ENCODE measurements at places on chromosomes 12 and 14.
A peak's percentile ranks its signal among the peaks of the same experiment; 100 is the strongest.

GRCh38 chr14:58198086-58198485 is 1.9 kb upstream of the ACTR10 start:
- DNase-seq, result no peak

- DNase-seq, result no peak
Measured at GRCh38 chr12:49674318-49674981, 32.8 kb downstream of the FMNL3 start.

DNA sequence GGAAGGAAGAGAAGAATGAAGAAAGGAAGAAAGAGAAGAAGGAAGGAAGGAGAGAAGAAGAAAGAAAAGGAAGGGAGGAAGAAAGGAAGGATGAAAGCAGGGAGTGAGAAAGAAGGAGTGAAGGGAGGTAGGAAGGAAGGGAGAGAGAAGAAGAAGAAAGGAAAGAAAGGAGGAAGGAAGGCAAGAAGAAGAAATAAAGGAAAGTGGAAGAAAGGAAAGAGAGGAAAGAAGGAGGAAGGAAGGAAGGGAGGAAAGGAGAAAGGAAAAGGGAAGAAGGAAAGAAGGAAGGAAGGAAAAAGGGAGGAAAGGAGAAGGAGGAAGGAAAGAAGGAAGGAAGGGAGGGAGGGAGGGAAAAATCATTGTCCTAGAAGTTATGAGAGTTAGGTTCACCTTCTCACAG is 696.6 kb upstream of the TMEM132C start:
- no peak for DNase-seq

DNA sequence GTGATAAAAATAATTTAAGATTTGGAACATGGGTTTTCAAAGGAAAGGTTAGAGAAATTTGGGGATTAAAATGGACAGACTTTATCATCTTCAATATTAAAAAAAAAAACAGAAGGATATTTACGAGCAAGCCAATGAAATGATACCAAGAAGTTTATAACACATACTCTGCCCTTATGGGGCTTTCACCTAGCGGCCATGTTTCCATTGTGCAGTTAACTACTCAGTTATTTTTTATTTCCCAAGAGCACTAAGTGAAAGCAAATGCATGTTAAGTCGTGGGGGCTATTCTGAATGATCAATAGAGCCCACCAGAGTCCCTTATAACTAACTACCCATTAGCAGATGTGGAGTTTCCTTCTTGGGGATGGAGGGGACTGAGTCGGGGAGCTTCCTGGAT is 53.9 kb downstream of the ETV6 start:
- no peak for DNase-seq

GRCh38 chr14:94031883-94032279 is 5.7 kb downstream of the OTUB2 start:
- no peak for DNase-seq

GRCh38 chr14:91326514-91327249 is 82.2 kb upstream of the GPR68 start:
- no peak for DNase-seq

- DNase-seq, result no peak
Measured at GRCh38 chr12:78316136-78316535, 485.4 kb downstream of the NAV3 start.

- no peak for DNase-seq
Measured at GRCh38 chr14:59787045-59787674, 83.4 kb downstream of the RTN1 start.

- no peak for DNase-seq
Measured at GRCh38 chr14:50055461-50056228, 60.7 kb downstream of the VCPKMT start.

DNA sequence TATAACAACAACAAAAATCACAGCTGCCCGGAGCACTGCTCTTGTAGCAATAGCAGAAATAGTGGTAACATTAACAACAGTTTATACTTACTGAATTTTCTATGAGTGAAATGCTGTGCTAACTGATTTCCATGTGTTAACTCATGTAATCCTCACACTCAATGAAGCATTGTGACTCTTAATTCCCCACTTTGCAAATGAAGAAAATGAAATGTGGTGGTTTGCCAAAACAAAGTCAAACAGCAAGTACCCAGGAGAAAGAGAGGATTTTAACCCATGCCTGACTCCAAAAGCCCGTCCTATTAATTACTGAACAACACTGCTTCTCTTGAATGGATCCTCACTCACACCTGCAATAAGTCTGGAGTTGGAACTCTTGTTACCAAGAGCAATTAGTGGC is 123.5 kb downstream of the MED13L start:
- no peak for DNase-seq

- DNase-seq, result peak; percentile 56
Measured at GRCh38 chr14:75279153-75279762, 630 bp downstream of the FOS start.

GRCh38 chr14:92560106-92560865 is 46.7 kb downstream of the RIN3 start:
- DNase-seq, result no peak

- DNase-seq, result no peak
Measured at GRCh38 chr12:114935658-114936057, 251.7 kb upstream of the TBX3 start.

DNA sequence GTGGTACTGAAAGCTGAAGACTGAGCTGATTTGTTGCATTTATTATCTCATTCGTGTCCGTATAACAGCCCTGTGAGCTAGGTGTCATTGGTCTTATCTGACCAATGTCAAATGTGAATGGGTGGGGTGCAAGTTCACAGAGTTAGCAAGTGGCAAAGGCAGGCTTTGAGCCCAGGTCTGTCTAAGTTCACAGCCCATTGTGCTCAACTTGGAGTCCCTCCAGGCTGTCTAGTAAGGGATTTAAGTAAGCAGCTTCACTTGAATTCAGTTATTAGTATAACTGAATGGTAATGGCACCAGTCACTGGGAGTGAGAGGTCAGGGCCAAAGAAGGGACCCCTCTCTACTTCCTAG is 8.5 kb downstream of the C1S start:
- DNase-seq, result no peak

GRCh38 chr14:95303552-95303951 is 16.2 kb downstream of the CLMN start:
- no peak for DNase-seq

DNA sequence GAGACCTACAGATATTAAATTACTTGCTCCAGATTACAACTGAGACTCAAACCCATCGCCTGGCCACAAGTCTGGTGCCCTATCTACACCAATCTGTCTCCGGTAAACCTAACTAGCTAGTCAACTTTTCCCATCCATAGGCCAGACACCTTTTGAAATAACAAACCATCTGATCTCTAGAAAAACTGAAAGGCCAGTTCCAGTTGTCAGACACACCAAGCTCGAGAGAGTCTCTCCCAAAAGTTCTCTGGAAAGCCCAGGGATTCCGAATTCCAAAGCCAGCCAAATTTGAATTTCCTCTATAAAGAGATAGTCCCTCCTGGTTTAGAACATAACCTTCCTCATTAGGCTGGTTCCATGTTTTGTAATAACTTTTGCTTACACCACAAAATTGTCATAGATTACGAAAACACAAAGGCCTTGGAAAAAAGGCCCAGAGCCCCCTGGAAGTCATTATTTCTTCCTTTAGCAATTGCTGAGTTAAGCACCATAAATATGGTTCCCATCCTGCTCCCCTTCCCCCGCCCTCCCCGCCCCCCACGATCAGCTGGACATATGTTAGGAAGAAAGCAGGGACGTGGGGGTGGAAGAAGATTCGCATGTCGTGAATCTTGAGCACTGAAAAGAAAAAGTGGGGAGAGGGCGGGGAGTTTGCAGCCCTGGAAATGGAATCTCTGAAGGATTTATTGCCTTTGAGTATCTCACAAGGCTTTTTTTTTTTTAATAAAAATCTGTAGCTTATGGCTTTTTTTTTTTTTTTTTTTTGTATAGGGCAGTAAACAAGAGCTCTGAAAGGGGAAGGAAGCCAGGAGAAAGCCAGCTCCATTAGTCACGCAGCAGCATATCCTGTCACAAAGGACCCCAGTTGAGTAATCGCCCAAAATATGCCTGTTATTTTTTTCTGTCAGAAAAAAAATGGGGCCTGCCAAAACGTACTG is 110.4 kb downstream of the ZFP36L1 start:
- peak; percentile 29 for DNase-seq

GRCh38 chr12:46920499-46920898 is 94.7 kb upstream of the SLC38A4 start:
- no peak for DNase-seq

DNA sequence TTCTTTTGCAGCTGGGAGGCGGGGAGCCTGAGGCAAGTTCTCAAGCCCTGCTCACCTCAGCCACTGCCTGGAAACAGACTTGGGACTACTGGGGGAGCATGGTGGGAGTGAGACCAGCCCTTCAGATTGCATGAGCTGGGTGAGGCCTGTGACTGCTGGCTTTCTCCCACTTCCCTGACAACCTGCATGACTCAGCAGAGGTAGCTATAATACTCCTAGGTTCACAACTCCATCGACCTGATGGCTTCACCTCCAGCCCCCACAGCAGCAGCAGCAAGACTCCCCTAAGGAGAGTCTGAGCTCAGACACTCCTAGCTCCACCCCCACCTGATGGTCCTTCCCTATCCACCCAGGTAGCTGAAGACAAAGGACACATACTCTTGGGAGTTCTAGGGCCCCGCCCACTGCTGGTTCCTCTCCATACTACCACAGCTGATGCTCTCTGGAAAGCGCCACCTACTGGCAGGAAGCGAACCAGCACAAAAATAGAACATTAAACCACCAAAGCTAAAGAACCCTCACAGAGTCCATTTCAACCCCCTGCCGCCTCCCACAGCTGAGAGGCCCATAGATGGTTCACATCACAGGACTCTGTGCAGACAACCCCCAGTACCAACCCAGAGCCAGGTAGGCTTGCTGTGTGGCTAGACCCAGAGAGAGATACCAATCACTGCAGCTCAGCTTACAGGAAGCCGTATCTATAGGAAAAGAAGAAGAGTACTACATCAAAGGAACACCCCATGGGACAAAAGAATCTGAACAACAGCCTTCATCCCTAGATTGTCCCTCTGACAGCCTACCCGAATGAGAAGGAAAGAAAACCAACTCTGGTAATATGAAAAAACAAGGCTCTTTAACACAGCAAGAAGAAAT is 68.7 kb downstream of the RPAP3 start:
- DNase-seq, result peak; percentile 28

DNA sequence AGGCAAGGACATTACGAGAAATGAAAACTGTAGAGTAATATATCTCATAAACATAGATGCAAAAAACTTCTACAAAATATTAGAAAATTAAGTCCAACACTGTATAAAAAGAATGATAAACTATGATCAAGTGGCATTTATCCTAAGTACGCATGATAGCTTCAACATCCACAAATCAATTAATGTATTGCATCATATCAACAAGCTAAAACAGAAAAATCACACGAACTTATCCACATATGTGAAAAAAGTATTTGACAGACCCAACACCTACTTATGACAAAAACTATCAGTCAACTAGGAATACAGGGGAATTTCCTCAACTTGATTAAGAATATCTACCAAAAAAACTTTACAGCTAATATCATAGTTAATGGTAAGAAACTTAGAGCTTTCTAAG is 129.9 kb upstream of the ALG10 start:
- no peak for DNase-seq

DNA sequence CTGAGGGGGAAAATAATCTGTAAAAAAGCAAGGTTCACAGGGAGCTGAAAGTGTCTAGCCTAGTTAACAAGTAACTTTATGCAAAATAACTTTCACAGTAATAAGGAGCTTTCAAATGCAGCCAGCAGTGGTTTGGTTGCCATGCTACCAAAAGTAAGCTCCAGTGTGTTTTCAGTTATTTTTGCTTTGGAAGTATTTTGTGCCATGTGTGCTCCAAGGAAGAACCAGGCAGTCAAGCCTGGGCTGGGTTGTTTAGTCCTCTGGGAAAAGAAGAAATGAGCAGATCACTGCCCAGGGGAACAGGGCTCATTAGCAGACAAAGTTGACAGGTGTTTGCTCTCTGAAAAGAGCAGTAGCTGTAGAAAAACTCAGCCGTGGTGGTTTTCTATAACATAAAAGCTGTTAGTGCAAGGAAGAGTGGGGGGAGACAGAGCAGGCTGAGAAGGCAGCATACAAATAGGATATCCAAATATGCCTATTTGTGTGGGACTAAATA is 92.8 kb upstream of the TMTC2 start:
- DNase-seq, result no peak

- no peak for DNase-seq
Measured at GRCh38 chr14:103304706-103305105, 29.3 kb upstream of the EIF5 start.

- DNase-seq, result no peak
Measured at GRCh38 chr14:69644814-69645213, 33.4 kb downstream of the SUSD6 start.

DNA sequence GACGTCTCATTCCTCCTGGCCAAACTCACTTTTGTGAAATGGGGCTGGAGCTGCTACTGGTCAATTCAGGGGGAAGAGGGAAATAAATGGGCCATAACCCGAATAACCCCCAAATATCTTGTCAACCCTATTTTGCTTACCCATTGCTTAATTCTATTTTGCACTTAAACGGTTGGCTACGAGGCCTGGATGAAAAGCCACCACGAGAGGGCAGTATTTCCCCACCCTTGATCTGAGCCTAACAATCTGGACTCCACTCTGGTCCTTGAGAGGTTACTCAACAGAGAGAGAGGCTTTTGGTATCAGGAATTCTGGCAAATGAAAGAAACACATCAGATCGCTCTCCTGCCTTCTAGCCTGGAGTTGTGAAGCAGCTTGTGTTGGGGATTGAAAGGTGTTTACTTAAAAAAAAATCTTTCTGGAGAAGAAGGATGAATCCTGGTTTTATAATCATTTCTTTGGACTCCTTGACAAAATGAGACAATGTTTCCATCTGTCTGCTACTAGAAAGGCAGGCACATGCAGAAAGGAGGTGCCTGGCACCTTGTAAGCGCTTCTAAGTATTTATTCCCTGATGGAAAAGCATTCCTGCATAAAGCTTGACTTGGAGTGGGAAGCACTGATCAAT is 22.4 kb upstream of the FBXO21 start:
- peak; percentile 60 for DNase-seq

GRCh38 chr12:108586306-108586705 is 11.6 kb downstream of the TMEM119 start:
- DNase-seq, result no peak

DNA sequence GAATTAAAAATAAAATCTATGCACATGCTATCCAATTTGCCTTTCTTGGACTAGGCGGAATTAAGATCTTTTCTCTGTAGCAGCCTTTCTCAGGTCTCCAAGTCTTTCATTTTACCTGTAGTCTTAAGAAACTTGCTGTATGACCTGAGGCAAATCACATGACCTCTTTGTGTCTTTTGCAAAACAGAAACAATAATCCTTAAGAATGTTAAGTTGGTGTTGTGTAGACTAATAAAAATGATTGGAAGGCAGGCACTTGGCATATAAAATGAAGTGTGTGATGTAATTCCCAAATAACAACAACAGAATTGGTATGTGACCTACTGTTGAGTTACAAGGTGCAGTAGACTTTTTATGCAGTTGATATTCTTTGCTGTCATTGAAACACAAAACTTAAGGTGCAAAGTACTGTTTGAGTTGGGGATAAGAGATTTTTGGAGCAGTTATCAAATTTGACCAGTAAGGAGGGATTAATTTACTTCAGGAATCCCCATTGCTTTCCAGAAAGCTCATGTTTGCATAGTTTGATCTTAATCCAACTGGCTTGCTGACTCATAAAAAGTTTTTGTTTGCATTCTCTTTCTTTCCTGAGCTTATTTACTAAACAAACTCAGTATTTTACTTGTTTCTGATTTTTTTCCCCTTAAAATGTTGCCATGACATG is 51.4 kb downstream of the SUSD6 start:
- DNase-seq, result no peak

All from stimulated activated CD4-positive, alpha-beta T cell treated with anti-CD3 and anti-CD28 coated beads, Interleukin-4, amount 100 ng/mL, for 1 hour (primary cell).